BJ (cell line): ENCODE measurements at places on chromosomes 11 and 22. TPM values are rescaled to one million over a fixed set of nuclear protein-coding genes. Genes with fewer than 3 reads are reported as not detected.

GRCh38 chr11:126156814-126157213 is 54.6 kb downstream of the RPUSD4 start:
- no peak for DNase-seq

DNA sequence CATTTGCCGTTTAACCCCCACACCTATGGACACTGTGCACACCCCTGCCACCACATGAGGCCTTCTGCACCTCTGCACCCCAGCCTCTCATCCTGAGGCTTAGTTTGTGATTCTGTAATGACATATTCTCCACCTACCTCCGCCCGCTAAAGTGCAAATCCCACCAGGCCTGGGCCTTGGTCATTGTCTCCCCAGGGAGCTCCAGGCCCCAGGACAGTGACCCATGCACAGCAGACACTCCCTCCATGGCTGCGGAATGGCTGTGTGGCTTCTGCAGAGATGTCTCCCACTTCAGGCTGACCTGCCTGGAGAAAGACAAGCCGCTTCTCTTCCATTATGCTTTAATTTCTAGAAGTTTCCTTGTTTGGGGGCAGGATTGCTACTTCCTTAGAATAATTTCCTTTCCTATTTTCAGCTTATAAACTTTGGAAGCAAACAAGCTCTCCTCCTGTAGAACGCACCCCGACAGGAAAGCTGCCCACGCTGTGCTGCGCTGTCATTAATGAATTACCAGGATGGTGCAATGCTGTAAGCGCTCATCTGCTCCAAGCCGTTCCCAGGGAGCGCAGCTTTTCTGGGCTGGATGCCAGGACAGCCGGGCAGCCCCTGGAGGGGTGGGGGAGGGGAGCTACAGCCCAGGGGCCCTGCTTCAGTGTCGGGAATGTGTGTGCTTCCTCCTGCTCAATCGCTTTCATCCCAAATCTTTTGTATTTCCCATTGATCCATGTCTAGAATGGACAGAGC is 618.0 kb downstream of the BRD1 start:
- no peak for DNase-seq

The TCF20 gene
- polyA plus RNA-seq: 19.1 and 19.9 TPM in 2 replicates

- DNase-seq: no peak
Observed at GRCh38 chr22:43188829-43189545, 2.1 kb upstream of the TTLL12 start.

The GALNT18 gene
- 2.3 and 4.1 TPM in 2 replicates for polyA plus RNA-seq

The NXPE1 gene
- not detected in 2 replicates for polyA plus RNA-seq

GRCh38 chr11:1422481-1422880 is 32.7 kb downstream of the BRSK2 start:
- no peak for DNase-seq

The USH1C gene
- not detected in 2 replicates for polyA plus RNA-seq

- DNase-seq: no peak
Observed at GRCh38 chr11:79857377-79858214, 416.8 kb upstream of the TENM4 start.

GRCh38 chr22:23098230-23098705 is 27.9 kb downstream of the GNAZ start:
- DNase-seq: no peak

DNA sequence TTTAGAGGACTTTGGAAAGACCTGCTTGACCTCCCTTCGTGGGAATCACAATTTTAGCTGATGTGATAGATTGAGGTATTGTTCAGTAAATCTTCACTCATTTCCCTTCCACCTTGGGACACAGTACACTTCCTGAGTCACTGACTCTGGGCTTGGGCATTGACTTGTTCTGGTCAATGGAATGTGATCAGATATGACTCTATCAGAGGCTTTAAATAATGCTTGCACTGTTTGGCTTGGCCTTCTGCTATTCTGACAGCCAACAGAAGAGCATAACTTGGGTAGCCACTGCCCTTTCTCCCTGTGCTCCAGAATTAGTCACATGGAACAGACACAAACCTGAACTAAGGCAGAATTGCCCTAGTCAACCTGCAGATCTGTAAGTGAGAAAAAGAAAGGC is 12.5 kb downstream of the PRR5L start:
- DNase-seq: no peak

The AIFM3 gene
- 0.25 and 0.28 TPM in 2 replicates for polyA plus RNA-seq

- DNase-seq: no peak
Observed at GRCh38 chr11:94814272-94814976, 46.3 kb downstream of the AMOTL1 start.

The CPT1A gene
- 24.2 and 29.8 TPM in 2 replicates for polyA plus RNA-seq

DNA sequence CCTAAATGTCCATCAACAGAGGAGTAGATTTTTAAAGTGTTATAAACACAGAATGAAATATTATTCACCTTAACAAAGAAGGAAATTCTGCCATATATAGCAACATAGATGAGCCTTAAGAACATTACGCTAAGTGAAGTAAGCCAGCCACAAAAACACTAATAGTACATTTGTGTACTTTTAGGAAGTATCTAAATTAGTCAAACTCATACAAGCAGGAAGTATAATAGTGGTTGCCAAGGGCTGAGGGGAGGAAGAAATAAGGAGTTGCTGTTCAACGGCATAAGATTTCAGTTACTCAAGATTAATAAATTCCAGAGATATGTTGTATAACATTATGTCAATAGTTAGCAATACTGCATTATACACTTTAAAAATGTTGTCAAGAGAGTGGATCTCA is 181.7 kb upstream of the ZC3H12C start:
- no peak for DNase-seq

DNA sequence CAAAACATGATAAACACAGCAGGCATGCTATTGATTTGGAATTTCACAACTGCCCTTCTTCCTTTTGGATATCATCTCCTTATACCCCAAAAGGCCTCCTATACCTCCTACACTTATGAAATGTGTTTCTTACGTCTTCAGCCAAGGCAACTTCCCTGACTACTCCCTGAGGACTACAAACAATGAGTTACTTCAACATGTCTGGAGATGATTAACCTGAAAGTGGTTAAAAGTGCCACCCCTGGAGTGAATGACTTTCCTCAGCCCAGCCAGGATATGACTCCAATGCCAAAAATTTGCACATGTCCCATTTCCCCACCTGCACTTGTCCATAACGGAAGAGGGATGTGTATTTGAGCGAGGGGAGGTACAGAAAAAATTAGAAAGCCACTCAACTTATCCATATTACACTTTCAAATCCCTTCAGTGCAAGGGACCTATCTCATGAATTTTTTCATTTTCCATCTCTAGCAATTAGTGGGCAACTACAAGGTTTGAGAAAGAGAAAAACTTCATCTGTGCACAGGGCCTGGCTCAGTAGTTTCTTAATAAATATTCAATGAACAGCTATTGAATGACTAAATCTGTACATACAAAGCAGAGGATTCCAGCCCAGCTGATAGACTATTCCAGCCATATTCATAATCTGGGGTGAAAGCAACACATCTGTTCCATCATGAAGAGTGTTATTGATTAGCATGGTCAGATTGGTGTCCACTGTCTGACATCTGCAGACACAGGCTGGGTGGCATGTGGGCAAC is 36.8 kb downstream of the KIRREL3 start:
- no peak for DNase-seq

DNA sequence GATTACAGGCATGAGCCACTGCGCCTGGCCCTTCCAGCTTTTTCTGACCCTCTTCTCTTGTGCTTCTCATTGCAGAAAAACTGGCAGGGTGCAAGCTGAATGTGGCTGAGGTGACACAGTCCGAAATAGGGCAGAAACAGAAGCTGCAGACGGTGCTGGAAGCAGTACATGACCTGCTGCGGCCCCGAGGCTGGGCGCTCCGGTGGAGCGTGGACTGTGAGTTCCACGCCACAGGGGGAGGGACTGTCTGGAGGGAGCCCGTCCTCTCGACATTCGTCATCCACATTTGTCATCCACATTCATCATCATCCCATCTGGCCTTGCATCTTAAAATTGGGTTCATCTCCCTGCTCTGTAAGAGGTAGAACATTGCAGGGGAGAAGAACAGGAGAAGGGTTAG is 49.3 kb upstream of the PARVG start:
- no peak for DNase-seq

- no peak for DNase-seq
Observed at GRCh38 chr11:71147331-71147730, 105.0 kb downstream of the SHANK2 start.

GRCh38 chr11:3994030-3994640 is 100.5 kb upstream of the RRM1 start:
- DNase-seq: no peak

The ENDOD1 gene
- 11.0 and 13.6 TPM in 2 replicates for polyA plus RNA-seq

- DNase-seq: no peak
Observed at GRCh38 chr22:29129808-29130140, 56.9 kb downstream of the KREMEN1 start.

The SH3BP1 gene
- 4.7 and 5.8 TPM in 2 replicates for polyA plus RNA-seq

- peak; percentile 87 for DNase-seq
Observed at GRCh38 chr11:91932151-91932821, 292.3 kb upstream of the FAT3 start.

DNA sequence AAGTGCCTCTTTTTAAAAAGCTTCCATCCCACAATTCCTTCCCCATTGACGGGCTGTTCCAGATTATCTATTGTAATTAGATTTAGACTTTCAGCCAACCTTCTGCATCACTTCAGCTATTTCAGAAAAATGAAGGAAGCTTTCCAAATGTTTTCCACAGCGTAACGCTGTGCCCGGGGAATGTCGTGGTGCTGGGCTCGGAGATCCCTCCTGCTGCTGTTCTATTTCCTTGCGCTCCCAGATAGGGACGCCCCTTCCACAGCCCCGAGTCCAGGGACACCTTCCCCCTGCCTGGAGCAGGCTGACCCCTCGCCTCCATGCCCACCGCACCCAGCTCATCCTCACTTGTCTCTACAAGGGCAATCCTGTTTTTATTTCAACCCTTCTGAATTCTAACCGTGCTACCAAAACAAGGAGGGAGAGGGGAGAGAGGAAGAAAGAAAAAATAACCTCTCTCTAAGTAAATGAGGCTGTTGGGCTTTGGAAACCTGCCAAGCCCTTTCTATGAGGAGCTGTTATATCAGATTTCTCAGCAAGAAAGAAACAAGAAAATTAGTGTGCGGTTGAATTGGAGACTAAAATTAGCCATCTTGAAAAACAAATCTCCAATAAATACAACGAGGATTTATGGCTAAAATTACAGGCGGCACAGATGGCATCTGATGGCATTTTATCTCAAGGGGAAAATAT is 366.9 kb downstream of the BRD1 start:
- no peak for DNase-seq

GRCh38 chr11:129930296-129930695 is 34.9 kb upstream of the NFRKB start:
- DNase-seq: no peak

DNA sequence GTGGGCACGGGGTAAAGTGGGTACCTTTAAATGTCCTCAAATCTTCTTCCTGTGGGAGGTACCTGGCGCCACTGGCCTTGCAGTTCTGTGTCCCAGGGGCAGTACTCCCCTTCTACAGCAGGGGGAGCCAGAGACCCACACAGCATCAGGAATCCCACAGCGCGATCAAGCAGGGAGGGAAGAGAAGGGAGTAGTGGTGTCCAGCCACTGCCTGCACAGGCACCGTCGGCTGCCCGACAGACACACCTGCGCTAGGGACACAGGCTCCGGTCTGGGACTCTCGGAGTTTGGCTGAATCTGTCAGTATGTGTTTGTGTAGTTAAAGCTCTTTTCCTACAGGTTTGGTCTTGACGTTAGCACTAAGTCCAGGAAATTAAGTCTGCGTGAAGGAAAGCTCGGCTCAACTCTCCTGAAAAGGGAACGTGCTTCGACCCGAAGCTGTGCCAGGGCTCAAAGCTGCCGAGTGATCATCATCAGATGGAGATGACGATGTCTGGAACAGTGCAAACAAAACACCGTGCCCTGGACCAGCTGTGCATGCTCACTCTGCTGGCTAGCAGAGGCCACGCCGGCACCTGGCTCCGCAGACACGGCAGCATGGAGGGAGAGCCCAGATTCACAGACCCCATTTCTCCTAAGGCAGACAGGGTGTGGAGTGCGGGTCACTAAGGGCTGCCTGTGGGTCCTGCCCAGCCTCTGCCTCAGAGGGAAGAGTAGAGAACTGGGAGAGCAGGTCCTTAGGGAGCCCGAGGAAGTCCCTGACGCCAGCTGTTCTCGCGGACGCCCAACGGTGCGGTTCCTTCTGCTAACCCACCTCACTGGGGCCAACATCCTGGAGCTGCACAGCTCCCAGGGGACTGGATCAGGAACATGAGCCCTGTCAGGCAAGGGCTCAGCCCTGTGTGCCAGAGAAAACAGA is 56.0 kb upstream of the BID start:
- DNase-seq: no peak

- DNase-seq: peak; percentile 32
Observed at GRCh38 chr11:10725114-10725906, 25.7 kb upstream of the CTR9 start.

The GLYAT gene
- polyA plus RNA-seq: not detected in 2 replicates

DNA sequence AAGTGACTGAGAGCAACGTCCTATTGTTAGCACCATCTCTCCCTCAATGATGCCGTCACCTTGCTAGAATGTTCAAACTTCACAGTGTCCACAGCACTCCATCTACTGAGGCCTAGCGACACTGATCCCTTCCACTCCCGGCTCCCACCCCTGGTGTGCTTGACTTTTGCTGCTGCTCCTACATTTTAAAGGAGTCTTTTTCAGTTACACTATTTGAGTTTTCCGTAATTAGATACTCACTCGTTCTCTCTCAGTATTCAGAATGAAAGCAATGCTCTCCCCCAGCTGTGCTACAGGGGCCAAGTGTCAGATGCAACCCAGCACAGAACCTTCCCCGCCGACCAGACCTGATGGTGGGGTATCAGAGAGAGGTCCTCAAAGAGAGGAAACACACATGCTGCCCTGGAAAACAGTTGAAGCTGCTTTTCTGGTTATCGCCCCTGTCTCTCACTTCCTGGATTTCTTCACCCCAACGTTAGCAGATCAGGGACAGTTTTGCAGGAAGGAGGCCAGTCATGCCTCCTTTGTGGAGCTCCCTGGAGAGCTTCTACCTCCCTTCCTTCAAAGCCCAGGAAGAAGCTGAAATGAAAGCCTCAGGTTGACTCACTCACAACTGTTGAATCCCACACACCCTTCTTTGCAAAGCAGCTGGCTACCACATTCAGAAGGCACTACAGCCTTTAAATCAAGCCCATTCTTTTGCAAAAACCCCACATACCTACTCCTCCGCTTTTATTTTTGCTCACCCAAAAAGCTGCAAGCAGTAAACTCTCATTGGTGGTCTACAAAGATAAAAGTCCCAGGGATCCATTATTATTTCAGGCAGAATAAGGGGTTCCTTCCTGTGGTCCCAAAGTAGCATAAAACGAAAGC is 23.5 kb downstream of the LARGE1 start:
- DNase-seq: no peak
